ENCODE measurements at places on chromosomes 2 and 18.
A peak's percentile ranks its signal among the peaks of the same experiment; 100 is the strongest.

- H3K4me1 ChIP-seq, result peaks cover 17% of the 10 kb centered on the region
- H3K36me3 ChIP-seq, result no peaks in the 10 kb centered on the region
- H3K4me3 ChIP-seq, result peak overlapping the region; percentile 66
- no peaks in the 10 kb centered on the region for H3K27me3 ChIP-seq
- peak overlapping the region; percentile 72 for H3K27ac ChIP-seq
- no peak for DNase-seq
These were observed 12.3 kb downstream of the SNED1 start for GRCh38 chr2:241010531-241011295.

GRCh38 chr18:25985707-25986394 is 104.6 kb downstream of the SS18 start:
- DNase-seq, result no peak
- H3K4me1 ChIP-seq, result no peaks in the 10 kb centered on the region
- no peaks in the 10 kb centered on the region for H3K36me3 ChIP-seq
- H3K4me3 ChIP-seq, result no peak overlapping the region

- H3K36me3 ChIP-seq, result no peaks in the 10 kb centered on the region
- peak overlapping the region; percentile 45 for H3K27ac ChIP-seq
- no peak for DNase-seq
- H3K4me1 ChIP-seq, result peaks cover 20% of the 10 kb centered on the region
These were observed 8.6 kb downstream of the KANSL1L start for GRCh38 chr2:210162466-210163124.

DNA sequence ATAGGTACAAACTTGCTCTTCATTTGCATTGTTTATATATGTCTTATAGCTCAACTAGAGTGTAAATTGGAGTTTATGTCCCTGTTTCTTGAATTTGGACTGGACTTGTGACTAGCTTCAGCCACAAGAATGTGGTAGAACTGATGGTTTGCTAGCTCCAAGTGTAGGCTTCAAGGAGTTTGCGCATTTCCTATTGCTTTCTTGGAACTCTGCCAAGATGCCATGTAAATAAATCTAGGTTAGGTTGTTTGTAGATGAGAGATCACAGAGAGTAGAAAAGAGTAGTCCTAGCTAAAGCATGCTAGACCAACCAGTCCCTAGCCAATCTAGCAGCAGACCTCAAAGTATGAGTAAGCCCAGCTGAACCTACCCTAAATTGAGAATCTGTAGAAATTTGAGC is 183.0 kb upstream of the CYP26B1 start:
- no peaks in the 10 kb centered on the region for H3K4me1 ChIP-seq
- no peak overlapping the region for H3K27ac ChIP-seq
- H3K27me3 ChIP-seq, result no peaks in the 10 kb centered on the region

DNA sequence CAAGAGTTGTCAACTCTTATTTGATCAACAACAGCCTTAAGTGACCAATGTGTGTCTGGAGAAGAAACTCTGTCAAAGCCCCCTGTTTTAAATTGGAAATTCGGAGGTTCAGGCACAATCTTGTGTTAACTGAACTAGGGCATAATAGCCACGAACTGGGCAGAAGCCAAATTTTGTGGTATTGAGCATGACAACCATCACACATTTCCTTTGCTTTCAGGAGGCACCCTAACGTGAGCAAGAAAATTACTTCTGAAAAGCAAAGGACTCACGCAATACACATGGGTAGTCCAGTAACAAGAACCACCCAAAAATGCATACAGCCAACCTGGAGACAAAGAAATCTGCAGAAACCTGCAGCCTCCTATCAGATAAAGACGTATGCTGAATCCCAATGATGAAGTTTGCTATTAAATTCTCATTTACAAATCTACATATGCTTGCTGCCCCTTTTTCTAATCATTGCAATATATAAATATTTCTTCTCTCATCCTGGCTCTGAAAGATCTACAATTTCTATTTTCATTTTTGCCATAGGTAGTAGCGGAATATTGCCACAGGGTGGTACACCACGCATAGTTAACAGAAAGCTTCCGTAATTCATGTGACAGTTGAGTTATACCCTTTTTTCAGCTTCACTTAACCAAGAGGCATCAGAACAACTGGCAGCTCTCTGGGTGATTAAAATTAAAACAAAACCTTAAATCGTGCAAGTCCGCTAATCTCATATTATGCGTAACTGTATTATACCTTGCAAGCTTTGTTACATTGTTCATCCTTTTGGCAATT is 495.8 kb downstream of the NRXN1 start:
- no peaks in the 10 kb centered on the region for H3K4me1 ChIP-seq
- H3K4me3 ChIP-seq, result no peak overlapping the region
- no peak for DNase-seq
- no peaks in the 10 kb centered on the region for H3K27me3 ChIP-seq
- H3K27ac ChIP-seq, result no peak overlapping the region
- no peaks in the 10 kb centered on the region for H3K36me3 ChIP-seq

DNA sequence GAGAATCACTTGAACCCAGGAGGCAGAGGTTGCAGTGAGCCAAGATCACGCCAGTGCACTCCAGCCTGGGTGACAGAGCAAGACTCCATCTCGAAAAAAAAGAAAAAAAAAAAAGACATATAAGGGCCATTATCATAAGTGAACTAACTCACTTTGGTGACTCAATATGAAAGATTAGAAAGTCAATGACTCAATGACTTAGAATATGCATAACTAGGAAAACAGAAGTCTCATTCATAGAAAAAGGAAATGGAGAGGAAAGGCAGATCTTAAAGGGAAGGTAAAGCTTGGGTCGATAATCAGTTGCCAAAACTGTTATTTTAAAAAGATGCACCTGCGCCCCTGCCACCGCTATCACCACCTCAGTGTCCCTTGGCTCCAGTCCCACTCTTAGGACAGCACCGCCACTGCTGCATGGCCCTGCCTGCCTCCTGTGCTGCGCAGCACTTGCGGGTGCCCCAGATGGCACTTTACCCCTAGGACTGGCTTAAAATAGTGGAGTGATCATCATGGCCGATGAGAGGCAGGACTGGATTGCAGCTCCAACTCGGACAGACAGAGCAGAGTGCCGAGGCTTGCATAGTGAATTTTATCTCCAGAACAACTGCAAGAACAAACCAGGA is 54.7 kb downstream of the INO80D start:
- no peaks in the 10 kb centered on the region for H3K4me1 ChIP-seq
- H3K4me3 ChIP-seq, result no peak overlapping the region
- H3K27me3 ChIP-seq, result no peaks in the 10 kb centered on the region
- DNase-seq, result no peak
- H3K36me3 ChIP-seq, result peaks cover 13% of the 10 kb centered on the region
- H3K27ac ChIP-seq, result no peak overlapping the region

GRCh38 chr2:127157114-127157513 is 50.2 kb upstream of the BIN1 start:
- H3K27ac ChIP-seq, result no peak overlapping the region
- H3K27me3 ChIP-seq, result no peaks in the 10 kb centered on the region
- no peaks in the 10 kb centered on the region for H3K36me3 ChIP-seq
- no peak overlapping the region for H3K4me3 ChIP-seq

DNA sequence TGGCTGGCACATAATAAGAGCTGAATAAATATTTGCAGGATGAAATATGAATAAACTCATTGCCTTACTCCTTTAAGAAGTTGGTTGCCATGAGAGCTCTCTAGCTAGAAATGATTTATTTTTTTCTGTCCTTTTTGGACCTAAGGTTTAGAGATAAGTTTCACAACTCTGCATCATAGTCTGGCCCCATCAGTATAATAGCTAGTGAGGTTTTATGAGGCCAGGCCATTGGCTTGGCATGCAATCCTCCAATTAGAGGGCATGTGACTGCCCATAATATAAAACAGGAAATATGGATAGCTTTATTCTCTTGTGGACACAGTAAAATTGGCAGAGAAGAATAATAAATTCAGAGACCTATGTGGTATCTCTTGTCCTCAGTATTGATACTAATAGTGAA is 26.2 kb upstream of the INSIG2 start:
- no peaks in the 10 kb centered on the region for H3K36me3 ChIP-seq
- H3K27me3 ChIP-seq, result no peaks in the 10 kb centered on the region
- no peak overlapping the region for H3K27ac ChIP-seq
- no peaks in the 10 kb centered on the region for H3K4me1 ChIP-seq
- DNase-seq, result no peak
- H3K4me3 ChIP-seq, result no peak overlapping the region

DNA sequence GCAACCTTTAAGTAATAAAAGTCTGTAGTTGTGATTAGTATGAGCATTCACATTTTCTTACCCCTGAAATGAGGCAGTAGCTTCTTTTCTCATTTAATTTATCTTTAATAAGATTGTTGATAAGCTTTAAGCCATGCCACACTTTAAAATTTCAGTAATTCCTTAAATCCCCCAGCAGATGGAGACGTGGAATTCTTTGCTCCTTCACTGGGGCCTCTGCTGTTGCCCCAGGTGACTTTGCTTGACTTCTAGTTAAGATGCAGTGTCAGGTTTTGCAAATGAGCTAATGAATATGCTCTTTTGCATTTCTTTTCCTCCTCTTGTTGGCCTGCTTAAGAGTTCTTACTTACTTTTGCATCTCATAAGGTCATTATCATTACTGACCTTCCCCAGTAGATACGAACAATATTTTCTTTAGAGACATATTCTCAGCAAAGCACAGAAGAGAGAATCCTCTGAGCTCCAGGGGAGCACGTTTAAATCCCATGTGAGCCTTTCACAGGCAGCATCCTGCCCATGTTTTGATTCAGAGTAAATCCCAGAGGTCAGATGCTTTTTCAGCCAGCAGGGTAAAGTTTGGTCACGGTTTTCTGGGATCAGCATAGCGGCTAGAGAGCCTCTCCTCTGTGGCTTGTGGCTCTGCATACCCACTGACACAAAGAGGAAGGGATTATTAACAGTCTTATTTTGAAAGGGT is 222.9 kb downstream of the PTPRM start:
- no peaks in the 10 kb centered on the region for H3K4me1 ChIP-seq
- H3K27me3 ChIP-seq, result no peaks in the 10 kb centered on the region
- no peaks in the 10 kb centered on the region for H3K36me3 ChIP-seq
- no peak overlapping the region for H3K27ac ChIP-seq

DNA sequence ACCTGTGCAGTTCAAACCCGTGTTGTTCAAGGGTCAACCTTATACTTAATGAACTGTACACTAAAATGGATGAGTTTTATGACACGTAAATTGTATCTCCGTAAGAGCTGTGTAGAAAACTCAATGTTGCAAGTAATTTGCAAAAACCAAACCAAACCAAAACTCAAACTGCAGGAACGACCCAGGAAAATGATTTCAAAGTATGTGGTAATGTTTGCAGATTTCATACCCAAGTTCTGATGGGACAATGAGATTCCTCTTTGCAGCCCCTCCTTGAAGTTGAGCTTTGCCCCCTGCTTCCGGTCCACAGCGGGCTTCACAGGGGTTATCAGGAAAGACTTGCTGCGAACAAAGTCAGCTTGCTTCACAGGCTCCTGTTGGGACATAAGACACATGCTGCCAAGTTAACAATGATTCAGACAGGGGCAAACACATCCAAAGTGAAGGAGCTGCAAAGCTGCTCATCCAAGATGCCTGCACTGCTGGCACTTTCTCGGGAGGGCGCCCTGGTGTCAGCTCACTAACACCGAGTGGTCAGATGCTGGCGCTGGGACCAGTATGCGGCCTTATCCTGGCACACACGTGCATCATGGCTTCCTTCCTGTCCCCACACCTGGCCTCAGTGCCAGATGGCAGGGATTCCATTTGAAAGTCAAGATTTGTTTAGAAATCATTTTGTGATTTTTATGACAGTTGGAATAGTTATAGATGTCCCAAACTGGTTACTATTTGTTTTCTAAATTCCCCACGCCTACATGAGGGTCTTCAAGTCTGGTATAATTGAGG is 65.2 kb upstream of the MGAT4A start:
- H3K4me3 ChIP-seq, result no peak overlapping the region
- H3K27ac ChIP-seq, result no peak overlapping the region
- no peak for DNase-seq
- H3K27me3 ChIP-seq, result no peaks in the 10 kb centered on the region

DNA sequence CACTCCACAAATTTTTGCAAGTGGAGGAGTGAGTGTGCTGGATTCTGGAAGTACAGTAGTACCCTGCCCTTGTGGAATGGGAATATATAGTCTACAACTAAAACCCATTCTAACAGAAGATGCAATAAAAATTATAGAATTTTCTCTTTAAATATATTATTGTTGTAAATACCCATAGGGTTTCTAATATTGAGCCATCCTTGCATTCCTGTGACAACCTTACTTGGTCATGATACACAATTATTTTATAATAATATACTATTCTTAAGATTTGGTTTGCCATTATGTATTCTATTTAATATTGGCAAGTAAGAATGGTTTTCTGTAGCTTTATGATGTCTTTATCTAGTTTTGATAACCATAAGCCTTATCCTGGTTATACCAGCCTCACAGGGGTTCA is 52.2 kb downstream of the EML6 start:
- H3K4me1 ChIP-seq, result no peaks in the 10 kb centered on the region
- H3K27me3 ChIP-seq, result no peaks in the 10 kb centered on the region
- no peak overlapping the region for H3K27ac ChIP-seq
- H3K36me3 ChIP-seq, result no peaks in the 10 kb centered on the region
- no peak for DNase-seq
